ENCODE measurements at places on chromosomes 6 and 20.

- no peak for DNase-seq
Measured at GRCh38 chr6:127997496-127998164, 96.8 kb upstream of the THEMIS start.

- no peak for DNase-seq
Measured at GRCh38 chr20:57417051-57417689, 26.0 kb downstream of the RBM38 start.

- DNase-seq, result no peak
Measured at GRCh38 chr20:11936157-11936556, 18.5 kb downstream of the BTBD3 start.

- DNase-seq, result no peak
Measured at GRCh38 chr20:1663917-1664316, 6.3 kb upstream of the SIRPG start.

- DNase-seq, result no peak
Measured at GRCh38 chr6:159983641-159984080, 14.8 kb downstream of the IGF2R start.

DNA sequence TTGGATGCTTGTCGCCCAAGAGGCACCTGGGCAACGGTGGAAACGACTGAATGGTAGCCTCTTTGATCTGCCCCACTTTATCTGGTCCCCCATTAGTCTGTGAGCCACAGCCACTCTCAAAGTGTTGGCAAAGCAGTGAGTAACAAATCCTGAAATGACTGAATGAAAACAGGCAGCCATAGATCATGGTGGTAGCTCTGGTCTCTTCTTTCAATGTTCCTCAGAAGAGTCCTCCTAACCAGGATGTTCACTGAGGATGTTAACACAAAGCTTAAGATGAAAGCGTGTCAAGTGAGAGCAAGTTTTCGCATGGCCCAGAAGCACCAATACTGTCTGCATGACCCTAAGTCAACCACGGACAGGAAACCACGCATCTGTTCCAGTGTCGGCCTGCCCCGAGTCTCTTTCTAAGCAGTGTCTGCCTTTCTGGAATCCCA is 107.3 kb downstream of the IRF4 start:
- no peak for DNase-seq

GRCh38 chr6:155980014-155980767 is 524.6 kb upstream of the NOX3 start:
- DNase-seq, result no peak

DNA sequence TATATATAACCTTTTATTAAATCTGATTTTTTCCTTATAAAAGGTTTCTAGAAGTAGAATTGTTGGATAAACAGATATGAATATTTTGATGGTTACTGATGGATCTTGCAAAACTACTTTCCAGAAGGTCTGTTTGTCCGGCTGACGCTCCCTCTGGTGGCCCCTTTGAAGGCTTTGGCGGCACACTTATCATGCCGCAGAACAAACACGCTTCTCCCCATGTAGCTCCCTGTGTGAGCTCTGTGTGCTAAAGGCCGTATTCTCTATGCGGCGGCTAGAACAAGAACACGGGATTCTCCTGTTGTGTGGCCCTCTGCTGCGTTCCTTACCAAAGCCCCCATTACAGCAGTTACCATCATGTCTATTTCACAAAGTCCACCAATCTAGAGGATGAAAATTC is 30.0 kb downstream of the PPP1R3G start:
- DNase-seq, result no peak

DNA sequence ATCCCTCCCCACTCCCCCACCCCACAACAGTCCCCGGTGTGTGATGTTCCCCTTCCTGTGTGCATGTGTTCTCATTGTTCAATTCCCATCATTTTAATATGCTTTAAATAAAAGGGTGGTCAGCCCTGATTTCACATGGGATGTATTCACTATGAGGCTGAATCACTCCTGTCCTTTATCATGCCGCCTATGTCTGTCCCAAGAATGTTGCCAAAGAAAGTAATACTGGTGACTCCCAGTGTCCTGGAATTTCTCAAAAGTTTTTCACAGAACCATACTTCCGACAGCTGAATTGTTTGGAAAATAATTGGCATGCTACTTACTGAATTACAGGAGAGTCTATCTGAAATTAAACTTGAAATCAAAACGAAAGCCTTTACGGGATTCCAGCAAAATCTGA is 217.7 kb downstream of the HAO1 start:
- no peak for DNase-seq

Measured in gastrocnemius medialis (tissue), 4 donors.